ENCODE measurements at places on chromosomes 1 and 21.

- DNase-seq = no peak
Observed at GRCh38 chr1:76547916-76548315, 319.4 kb upstream of the ST6GALNAC5 start.

DNA sequence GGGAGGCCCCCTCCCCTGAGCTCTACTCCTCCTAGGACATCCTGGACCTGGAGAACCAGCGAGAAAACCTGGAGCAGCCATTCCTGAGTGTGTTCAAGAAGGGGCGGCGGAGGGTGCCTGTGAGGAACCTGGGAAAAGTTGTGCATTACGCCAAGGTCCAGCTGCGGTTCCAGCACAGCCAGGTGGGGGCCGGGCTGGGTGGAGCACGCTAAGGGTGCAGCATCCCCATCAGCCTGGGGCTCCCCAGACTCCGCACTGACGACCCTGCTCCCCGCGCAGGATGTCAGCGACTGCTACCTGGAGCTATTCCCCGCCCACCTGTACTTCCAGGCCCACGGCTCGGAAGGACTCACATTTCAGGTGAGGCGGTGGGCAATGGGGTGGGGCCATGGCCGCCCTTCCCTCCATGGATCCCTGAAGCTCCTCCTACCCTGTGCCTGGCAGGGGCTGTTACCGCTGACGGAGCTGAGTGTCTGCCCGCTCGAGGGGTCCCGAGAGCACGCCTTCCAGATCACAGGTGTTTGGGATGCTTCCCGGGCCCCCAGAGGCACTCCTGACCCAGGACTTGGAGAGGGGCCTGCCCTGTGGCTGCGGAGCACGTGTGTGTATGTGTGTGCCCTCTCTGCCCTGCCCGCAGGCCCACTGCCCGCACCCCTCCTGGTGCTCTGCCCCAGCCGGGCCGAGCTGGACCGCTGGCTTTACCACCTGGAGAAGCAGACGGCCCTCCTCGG lies 4.1 kb downstream of the PLEKHN1 start:
- no peak for DNase-seq

GRCh38 chr1:117633936-117634335 lies 28.1 kb downstream of the TENT5C start:
- DNase-seq = no peak

- DNase-seq = peak; percentile 87
Observed at GRCh38 chr1:167627865-167628641, 2.0 kb upstream of the RCSD1 start.

DNA sequence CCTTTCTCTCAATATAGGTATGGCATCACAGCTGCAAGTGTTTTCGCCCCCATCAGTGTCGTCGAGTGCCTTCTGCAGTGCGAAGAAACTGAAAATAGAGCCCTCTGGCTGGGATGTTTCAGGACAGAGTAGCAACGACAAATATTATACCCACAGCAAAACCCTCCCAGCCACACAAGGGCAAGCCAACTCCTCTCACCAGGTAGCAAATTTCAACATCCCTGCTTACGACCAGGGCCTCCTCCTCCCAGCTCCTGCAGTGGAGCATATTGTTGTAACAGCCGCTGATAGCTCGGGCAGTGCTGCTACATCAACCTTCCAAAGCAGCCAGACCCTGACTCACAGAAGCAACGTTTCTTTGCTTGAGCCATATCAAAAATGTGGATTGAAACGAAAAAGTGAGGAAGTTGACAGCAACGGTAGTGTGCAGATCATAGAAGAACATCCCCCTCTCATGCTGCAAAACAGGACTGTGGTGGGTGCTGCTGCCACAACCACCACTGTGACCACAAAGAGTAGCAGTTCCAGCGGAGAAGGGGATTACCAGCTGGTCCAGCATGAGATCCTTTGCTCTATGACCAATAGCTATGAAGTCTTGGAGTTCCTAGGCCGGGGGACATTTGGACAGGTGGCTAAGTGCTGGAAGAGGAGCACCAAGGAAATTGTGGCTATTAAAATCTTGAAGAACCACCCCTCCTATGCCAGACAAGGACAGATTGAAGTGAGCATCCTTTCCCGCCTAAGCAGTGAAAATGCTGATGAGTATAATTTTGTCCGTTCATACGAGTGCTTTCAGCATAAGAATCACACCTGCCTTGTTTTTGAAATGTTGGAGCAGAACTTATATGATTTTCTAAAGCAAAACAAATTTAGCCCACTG lies 11.5 kb downstream of the HIPK1 start:
- DNase-seq = no peak

- peak; percentile 83 for DNase-seq
Observed at GRCh38 chr1:55215194-55216021, at the start of gene USP24. USP24 (minus strand) TSS chr1:55215364; CDS start chr1:55215113, 251 bp downstream.

DNA sequence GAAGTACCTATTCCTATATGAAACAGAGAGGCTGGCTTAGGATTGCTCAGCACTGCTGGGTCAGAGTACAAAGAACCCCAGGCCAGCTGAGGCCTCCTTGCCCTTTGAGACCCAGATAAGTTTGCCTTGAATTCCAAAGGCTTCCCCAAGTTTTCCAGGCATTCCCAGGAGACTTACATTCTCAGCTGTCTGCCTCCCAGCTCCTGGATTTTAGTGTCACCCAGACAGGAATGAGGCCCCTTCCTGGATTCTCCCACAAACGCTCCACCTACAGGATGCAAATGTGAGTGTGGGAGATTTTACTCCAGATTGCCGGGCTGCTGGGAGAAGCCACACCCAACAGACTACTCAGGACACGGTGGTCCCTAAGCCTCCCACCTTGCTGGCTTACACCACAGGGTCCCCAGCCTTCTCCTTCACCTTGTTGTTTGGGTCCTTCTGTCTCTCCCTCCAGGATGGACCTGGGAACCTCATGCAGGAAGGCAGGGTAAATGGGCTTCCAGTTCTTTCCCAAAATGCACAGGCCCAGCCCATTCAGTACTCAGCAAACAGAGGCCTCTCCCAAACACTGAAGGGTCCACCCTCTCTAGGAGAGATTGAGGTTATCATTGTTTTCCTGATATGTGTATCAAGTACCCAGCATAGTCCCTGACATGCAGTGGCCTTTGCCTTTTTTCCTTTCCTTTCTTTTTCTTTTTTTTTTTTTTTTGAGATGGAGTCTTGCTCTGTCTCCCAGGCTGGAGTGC lies 10.6 kb downstream of the RHBG start:
- DNase-seq = no peak

DNA sequence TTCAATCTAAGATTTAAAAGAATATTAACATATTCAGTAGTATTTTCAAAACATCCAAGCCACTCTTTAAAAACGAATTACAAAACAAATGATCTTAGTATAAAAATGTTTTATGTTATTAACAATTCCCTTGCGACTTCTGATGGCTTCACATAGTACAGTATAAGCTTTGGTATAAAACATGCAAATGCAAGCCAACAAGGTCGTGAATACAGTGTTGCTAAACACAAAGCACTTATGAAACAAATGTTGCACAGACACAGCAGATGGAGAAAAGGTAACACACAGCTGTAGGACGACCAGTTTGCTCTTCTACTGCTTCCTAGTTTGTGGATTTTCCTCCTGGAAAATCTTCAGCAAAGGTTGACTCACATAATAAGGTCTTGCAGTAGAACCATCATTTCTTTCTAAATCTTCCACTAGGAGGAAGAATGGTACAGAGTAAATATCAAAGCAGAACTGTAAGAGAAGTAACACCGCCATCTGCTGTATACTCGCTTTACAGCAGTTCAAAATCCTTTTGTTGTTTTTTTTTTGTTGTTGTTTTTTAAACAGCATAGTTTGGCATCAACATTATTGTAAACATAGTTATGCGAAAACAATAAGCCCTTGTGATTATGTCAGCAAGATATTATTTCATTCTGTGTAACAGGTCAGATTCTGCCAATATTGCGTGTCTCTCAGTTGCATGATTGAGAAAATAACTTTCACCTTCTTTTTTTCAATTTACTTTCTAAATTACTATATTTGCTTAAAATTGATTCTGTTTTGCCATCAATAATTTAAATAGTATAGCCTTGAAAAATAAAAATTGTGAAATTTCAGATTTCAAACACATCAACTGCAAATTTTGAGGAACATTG lies 69.5 kb downstream of the LHX8 start:
- DNase-seq = peak; percentile 32

DNA sequence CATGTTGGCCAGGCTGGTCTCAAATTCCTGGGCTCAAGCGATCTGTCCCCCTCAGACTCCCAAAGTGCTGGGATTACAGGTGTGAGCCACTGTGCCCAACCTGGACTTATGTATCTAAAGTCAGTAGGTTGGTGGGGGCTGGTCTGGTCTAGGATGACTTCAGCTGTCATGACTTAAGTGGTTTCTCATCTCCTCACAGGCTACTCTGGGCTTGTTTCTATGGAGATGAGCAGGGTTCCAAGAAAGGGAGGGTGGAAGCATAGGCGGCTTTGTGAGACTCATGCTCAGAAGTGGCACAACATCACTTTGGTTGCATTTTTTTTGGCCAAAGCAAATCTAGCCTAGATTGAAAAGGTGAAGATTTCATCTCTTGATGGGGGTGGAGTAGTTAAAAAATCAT lies 115.9 kb upstream of the IVNS1ABP start:
- DNase-seq = no peak

GRCh38 chr1:160260406-160261382 lies 1.7 kb downstream of the DCAF8 start:
- peak; percentile 29 for DNase-seq

- no peak for DNase-seq
Observed at GRCh38 chr1:2197707-2198165, 3.2 kb upstream of the FAAP20 start.

DNA sequence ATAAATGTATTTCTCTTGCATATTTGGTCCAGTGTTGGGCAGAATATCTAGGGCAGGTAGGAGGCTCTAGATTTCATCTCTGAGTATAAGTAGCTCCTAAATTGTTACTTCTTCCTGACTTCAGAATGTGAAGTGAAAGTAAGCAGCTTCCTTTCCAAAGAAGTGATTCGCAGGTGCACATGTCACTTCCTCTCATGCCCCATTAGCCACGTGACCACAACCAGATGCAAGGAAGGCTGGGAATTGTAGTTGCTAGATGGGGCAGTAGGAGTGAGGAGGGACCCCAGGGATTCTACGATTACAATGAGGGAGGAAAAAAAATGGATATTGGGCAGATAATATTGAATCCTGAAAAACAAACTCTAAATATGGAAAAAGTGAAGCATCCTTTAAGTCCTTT lies 113.2 kb upstream of the CYYR1 start:
- peak; percentile 7 for DNase-seq

DNA sequence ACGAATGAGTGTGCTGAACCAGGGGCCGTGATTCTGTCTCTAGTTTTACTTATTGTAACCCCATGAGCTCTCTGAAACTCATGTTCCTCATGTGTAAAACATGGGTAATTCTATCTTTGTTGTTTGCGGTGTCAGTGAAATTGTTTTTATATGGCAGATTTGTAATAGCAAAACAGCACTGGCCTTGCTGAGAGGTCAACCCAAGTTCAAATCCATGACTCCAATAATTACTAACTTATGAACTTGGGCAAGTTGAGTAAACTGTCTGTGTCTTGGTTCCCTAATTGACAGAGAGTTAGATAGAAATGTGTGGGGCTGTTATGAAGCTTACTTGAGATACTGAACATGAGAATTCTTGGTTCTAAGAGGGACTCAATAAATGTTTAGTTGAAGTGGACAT lies 17.8 kb downstream of the C1orf116 start:
- DNase-seq = no peak

- no peak for DNase-seq
Observed at GRCh38 chr1:94401206-94401605, 17.0 kb upstream of the ABCD3 start.

GRCh38 chr1:242784084-242784483 lies 259.6 kb upstream of the PLD5 start:
- no peak for DNase-seq

DNA sequence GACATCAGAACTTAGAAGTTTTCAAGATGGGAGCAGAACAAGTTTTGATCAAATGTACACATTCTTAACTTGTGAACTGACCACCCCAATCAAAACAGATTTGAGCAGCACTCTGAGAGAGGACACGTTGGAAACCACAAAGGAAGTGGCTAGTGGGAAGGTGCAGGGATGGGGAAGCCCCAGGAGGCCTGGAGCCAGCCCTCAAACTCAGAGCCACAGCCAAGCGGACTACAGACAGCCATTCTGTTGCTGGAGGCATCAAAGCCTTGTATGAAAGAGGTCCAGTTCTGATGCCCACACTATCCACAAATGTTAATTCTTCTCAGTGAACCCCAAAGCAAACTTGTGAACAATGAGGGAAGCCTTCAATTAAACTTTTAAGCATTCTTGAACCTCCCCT lies 143.6 kb upstream of the RAB4A start:
- no peak for DNase-seq

- DNase-seq = no peak
Observed at GRCh38 chr1:100565533-100565932, 27.6 kb downstream of the GPR88 start.

DNA sequence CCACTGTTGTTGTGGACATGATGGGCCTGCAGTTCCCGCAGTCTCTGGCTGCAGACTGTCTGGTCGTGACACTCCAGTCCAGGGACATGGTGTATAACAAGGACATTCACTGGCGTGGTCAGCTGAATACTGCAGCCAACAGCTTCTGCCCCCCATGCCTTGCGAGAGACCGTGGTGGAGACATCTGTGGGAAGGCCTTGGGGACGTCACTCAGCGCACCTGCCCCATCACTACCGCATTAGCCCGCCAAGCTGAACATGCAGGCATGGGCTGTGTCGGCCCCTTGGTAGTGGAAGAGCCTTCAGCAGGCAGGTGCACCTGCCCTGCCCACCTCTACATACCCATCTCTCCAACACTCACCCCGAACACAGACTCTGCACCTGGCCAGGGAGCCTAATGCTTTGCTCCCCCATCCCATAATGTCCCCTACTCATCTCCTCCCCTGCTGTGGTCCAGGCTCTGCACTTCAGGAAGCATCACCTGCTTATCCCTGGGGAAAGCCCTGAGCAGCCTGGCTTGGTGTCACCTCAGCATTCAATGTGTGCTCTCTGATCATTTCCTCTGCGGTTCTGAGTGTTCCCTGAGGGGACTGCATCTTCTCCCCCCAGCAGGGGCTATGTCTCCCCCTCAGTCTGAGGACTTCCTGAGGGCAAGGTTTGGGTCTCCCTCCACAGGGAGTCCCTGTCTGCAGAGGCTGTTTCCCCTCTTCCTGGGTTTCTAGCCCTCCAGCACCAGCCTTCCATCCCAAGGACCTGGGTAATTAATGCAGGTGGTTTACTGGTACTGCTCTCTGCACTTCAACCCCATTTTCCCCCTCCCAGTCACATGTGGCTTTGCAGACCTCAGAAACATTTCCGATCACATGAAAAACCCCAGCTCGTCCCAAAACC lies 3.2 kb downstream of the PGLYRP4 start:
- DNase-seq = no peak
